ENCODE measurements at places on chromosomes 5 and 9. TPM values are rescaled to one million over a fixed set of nuclear protein-coding genes. Genes with fewer than 3 reads are reported as not detected.
A peak's percentile ranks its signal among the peaks of the same experiment; 100 is the strongest.

- no peak for DNase-seq
These were observed 7.9 kb downstream of the IRX4 start for GRCh38 chr5:1874771-1875220.

DNA sequence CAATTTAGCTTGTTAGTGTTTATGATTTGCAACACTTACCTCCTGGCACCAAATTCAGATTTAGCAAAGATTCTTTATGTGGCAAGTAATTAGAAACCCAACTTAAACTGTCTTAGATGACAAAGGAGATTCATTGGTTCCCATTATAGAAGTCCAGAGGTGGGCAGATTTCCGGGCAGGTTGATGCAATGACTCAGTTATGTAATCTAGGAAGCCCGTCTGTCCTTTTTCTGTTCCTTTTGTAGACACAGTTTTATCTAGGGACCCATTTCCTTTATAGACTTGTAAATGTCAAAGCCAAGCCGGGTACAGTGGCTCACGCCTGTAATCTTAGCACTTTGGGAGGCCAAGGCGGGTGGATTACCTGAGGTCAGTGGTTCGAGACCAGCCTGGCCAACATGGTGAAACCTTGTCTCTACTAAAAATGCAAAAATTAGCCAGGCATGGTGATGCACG, 20.3 kb upstream of the ANKRD33B start:
- no peak for DNase-seq

DNA sequence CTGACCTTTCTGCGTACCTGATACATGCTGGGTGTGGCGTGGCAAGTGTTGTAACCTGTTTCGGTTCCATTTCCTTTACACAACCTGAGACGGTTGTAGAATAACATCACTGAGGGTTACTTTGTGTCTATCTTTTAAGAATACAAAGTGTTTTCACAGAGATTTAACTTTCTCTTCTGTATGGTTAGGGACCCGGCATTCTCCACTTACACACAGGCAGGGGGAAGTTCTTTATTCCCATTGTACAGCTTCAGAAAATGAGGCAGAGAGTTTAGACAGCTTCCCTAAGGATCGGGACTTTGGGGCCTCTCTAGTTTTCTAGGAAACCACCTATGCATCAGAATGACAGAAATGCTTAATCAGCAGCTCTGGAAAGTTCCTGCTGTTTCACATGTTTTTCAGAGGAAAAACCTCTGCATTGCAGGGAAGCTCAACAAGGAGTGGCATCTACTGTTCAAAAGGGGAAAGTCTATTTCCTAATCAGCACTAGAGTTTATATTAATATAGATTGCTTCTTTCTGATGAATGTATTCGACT, 41.3 kb downstream of the CAST start:
- DNase-seq = no peak

- peak; percentile 13 for DNase-seq
These were observed 56.2 kb upstream of the CKS2 start for GRCh38 chr9:89254773-89255125.

DNA sequence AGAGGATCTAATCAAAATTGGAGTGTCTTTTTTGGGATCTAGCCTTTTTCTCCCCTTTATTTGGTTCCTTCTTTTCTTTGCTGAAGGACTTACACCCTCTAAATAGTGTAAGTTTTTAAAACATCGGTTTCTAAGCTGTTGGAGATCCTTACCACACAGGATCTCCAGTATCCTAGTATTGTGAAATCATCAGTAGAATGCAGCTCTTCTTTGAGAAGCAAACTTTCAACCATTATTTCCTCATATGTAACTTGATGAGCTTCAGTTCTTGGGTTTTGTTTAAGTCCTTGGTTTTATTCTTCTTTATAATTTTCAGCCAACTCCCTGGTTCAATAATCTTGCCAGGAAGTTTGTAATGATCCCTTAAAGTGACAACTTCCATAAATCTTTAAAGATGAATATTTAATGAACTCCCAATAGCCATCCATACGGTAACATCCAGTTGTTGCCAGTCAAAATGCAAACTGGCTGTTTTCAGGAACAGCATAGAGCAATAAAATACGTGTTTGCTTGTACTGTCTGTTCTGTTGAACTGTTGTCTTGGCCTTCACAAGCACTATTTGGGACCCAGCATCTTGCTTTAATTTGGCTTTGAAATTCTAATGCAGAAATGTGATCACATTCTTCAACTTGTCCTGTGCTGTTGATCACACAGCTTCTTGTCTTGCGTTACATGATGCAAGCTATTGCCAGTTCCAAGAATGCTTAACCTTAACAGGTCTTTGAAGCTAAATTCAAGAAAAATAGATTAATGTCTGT, 34.8 kb upstream of the TTC23L start:
- DNase-seq = no peak

The ITK gene
- 0.41 TPM for polyA plus RNA-seq

DNA sequence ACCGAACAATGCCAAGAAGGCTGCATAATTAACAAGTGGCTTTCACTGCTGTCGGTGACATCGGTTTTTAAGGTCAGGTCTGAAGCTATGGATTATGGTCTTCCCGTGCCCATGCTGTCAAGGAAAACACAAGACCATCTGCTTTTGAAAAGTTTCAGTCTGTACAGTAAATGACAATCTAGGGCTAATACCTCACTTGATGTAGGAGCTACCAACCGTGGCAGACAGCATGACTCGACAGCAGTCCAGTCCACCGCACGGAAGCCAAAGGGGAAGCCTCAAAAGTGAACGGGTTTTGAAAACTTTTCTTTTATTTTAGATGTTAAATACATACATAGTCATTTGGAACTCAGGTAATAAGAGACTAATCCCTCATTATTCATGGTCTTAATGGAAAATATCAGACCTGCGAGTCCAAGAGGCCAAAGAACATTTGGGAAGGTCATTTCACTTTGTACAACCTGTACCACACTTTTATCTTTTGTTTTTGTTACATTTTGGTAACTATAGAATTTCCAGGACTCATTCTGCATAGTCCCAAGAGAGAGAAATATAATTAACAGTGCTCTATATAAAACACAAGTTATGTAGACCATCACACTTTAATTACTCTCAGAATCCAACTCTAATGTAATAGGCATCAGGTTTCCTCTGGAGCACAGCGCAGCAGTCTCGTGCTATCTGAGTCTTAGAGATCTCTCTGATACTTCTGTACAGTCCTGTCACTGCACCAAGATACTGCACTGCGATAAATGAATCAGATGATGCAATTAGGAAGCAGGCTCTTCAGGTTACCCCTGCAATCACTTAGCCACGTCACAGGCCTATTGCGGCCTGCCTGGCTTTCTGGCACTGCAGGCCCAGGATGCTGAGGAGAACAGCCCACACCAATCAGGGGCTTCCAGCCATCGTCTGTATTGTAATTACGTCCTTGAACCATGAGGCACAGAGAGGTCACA, 184.9 kb downstream of the FANCC start:
- DNase-seq = no peak

The ALG2 gene
- 25.3 TPM for polyA plus RNA-seq

GRCh38 chr5:143653766-143654282, 158.1 kb upstream of the HMHB1 start:
- DNase-seq = no peak

- DNase-seq = no peak
These were observed 117.9 kb upstream of the FST start for GRCh38 chr5:53362521-53362941.

The ROPN1L gene
- polyA plus RNA-seq = 11.0 TPM

The HRCT1 gene
- 0.81 TPM for polyA plus RNA-seq

The IFNB1 gene
- not detected for polyA plus RNA-seq

The DBH gene
- polyA plus RNA-seq = 2.2 TPM

DNA sequence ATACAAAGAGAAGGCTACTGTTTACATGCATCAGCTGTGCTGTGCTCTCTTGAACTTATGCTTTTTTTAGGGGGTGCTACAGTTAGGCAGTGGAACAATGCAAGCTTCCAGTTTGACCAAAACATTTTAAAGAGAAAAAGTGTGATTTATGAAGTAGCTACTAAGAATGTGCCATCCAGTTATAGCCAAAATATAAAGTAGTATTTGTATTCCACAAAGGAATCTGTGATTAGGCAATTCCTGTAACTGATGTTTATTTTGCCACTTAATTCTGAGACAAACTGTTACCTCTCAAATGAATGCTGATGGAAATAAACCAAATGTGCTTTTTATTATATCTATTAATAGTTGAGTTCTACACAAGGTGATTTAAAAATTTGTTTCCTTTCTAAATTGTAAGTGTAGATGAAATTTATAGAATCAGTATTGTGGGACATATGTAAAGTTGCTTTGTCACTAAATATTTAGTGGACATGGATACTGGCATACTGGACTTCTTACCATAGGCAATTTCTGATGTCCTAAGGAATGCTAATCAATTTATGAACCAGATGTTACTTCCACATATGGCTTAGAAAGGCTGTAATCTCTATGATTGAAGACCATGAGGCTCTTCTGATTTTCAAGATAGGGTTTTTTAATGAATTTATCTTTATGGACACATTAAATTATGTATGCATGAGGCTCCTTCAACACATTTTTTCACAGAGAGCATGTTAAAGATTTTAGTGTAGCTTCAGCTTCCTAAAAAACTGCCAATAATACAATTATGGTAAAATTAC, 410.2 kb downstream of the PRR16 start:
- DNase-seq = no peak

DNA sequence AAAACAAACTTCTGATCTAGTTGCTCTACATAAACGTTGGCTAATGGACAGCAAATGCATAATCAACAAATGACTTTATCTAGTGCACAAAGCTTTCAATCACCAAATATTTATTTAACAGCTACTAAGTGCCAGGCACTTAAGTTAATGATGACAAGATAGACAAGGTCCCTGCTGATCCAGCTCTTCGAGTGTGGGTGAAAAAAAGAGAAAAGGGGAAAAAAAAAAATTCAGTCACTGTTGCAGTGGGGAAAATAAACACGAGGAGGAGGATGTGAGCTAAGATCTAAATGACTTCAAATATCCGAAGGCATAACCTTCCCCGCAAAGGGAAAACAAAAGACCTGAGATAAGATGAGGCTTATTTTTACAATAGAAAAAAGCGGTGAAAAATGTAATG, 9.6 kb downstream of the PSIP1 start:
- DNase-seq = no peak

GRCh38 chr9:90141723-90142122, 500.9 kb downstream of the DIRAS2 start:
- no peak for DNase-seq

The DRD1 gene
- polyA plus RNA-seq = 2.3 TPM

DNA sequence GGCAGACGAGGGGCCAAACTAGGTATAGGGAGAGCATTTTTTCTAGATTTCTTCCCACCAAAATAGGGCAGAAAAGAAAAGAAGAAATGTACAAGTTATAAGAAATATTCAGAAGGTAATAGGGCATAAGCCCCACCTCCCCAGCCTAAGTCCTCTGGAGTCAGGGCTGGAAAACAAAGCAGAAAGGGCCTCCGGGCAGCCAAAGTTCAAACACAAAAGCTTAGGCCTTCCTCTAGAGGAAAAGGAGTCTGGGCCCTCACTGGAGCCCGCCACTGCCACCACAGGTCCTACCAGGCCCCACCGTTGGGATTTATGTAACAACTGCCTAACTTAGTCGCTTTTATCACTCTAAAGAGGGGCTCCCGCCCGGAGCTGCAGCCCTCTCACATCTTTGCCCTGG, 27.6 kb downstream of the TBC1D2 start:
- DNase-seq = no peak

DNA sequence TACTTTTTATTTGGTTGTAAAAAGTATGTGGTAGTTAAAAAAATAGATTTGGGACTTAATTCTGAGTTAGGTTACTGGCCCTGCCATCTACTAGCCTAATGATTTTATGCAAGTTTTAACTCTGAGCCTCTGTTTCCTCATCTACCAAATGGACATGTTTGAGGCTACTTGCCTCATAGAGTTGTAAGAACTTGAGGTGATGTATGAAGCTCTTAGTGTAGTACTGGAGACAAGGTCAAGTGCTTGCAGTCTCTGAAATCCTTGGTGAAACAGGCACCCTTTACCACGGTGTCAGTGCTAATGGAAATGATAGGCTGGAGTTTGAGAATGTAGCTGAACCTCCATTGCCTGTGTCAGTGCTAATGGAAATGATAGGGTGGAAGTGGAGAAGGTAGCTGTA, 15.3 kb downstream of the GPR107 start:
- DNase-seq = no peak

DNA sequence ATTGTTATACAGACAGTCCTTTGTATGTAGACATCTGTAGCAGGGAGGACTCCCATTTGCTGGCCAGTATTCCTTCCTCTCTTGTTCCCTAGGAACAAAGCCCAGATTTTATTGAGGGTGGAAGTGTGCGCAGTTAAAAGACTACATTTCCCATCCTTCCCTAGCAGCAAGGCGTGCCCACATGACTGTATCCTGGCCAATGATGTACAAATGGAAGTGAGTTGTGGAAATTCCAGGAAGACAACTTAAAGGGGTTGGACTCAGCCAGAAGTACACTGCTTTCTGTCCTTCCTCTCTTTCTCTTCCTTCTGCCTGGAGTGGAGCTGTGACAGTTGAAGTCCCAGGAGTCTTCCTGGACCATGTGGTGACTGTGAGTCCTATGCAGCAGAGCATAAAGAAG, 89.0 kb downstream of the HRH2 start:
- DNase-seq = no peak

The ZCCHC10 gene
- polyA plus RNA-seq = 22.7 TPM

The ENG gene
- polyA plus RNA-seq = 44.6 TPM

GRCh38 chr5:18761801-18762200, 1127.5 kb downstream of the TAF11L14 start:
- no peak for DNase-seq

Data from spinal cord (tissue), 10 donors.